ENCODE measurements at places on chromosomes 1 and 21.

DNA sequence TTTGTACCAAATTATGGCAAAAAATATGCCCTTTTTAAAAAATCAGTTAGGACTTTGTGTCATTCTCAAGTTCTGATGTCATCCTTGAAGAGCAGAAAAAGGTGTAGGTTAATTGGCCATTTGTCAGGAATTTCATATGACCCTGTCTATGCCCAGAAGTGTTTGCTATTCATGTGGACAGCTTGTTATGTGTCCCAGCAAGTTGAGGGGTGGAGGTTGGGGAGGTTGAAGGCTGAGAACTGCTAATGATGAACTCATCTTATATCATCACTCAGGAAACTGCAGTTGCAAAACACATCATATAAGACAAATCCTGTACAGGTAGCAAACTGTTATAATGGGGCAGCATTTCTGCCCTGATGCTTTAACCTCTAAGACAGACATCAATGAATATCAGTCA is 106.5 kb downstream of the PHTF1 start:
- no peak overlapping the region for H3K4me3 ChIP-seq
- H3K27ac ChIP-seq, result no peak overlapping the region
- H3K27me3 ChIP-seq, result no peaks in the 10 kb centered on the region
- H3K36me3 ChIP-seq, result no peaks in the 10 kb centered on the region

DNA sequence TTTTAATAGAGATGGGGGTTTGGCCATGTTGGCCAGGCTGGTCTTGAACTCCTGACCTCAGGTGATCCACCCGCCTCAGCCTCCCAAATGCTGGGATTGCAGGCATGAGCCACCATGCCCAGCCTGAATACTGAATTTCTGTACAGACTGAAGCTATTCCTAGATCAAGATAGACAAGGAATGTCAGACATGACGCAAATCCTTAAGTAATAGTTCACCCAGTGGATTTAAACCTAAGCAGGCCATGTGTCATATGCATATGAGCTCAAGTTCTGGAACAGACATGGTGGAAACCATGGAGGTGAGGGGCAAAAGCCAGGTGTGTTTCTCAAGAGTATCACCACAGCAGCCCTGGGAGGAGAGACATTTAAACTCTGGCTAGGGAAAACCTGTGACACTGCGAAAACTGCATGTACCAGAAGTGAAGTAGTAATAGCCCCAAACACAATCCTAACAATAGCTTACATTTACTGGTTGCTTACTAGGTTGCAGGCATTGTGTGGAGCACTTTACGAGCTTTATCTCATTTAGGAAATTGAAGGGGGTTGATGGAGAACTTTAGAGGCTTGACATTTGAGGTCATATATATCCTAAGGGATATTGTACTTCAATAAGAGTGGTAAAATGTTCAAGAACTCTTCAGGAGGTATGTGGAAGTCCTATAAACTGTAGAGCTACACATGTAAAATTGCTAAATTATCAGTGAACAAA is 31.7 kb upstream of the MAN1A2 start:
- DNase-seq, result no peak
- no peaks in the 10 kb centered on the region for H3K36me3 ChIP-seq
- H3K4me1 ChIP-seq, result peaks cover 3% of the 10 kb centered on the region
- no peak overlapping the region for H3K4me3 ChIP-seq
- H3K27ac ChIP-seq, result no peak overlapping the region
- H3K27me3 ChIP-seq, result peaks cover 12% of the 10 kb centered on the region

DNA sequence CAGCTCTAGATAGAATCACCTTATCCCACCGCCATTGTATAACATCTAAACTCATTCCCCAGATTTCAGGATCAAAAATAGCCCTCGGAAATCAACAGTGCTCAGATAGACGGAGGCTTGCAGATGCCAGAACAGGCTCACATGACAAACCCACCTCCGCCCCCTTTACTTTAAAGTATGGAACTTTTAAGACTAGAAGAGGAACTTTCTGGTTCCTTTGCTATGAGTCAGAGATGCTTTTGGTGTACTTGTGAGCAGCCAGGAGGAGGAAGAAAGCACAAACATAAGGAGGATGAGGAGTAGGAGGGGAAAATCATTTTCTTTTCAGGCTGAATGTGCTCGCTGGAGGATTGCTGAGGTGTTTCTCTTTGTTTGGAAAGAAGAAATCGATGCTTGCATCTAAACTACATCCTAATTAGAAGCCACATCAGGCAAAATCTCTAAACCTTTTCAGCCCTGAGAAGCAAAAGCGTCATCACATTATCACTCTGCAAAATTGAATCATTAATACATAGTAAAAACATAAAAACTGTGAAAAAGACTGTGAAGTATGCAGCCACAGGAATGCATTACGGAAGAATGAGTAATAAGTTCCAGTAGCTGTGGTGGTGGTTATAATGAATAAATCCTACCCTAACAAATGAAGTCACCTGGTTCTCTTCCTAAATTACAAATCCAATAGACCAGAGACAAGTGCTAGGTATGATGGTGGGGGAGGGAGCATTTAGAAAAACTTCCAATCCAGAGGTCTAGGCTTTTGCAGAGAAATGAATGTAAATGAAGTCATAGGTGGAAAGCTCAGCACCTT is 251.3 kb downstream of the KCNH1 start:
- peaks cover 8% of the 10 kb centered on the region for H3K27me3 ChIP-seq
- no peak overlapping the region for H3K27ac ChIP-seq
- H3K4me3 ChIP-seq, result no peak overlapping the region
- H3K36me3 ChIP-seq, result no peaks in the 10 kb centered on the region

DNA sequence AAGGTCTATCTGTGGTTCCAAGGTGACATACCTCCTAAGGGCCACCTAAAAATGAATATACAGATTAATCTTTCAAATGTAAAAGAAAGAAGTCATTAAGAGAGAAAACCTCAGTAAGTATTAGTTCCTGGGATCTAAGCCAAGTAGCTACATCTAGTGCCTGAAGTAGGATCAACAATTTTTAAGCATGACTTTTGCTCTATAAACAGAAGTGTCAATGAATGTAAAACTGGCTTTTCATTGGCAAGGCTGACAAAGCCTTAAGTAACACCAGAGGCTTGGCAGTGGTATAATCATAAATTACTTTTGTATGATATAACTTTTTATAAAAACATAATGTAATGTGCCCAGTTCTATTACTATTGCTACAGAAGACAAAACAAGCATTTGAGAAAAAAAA is 12.2 kb upstream of the ACADM start:
- H3K27ac ChIP-seq, result no peak overlapping the region
- H3K27me3 ChIP-seq, result peaks cover 44% of the 10 kb centered on the region
- no peaks in the 10 kb centered on the region for H3K36me3 ChIP-seq
- H3K4me3 ChIP-seq, result no peak overlapping the region

GRCh38 chr1:38444770-38445442 is 398.3 kb upstream of the POU3F1 start:
- no peaks in the 10 kb centered on the region for H3K4me1 ChIP-seq
- H3K36me3 ChIP-seq, result peaks cover 5% of the 10 kb centered on the region
- no peak overlapping the region for H3K27ac ChIP-seq
- DNase-seq, result no peak

- H3K36me3 ChIP-seq, result peaks cover 60% of the 10 kb centered on the region
- H3K4me3 ChIP-seq, result peak overlapping the region; percentile 21
- H3K4me1 ChIP-seq, result peaks cover 42% of the 10 kb centered on the region
These were observed 11.5 kb downstream of the MCOLN2 start for GRCh38 chr1:84985365-84985764.

GRCh38 chr1:198298640-198299039 is 141.8 kb downstream of the NEK7 start:
- H3K36me3 ChIP-seq, result peaks cover 29% of the 10 kb centered on the region
- H3K4me3 ChIP-seq, result no peak overlapping the region
- no peak for DNase-seq
- H3K27ac ChIP-seq, result no peak overlapping the region

DNA sequence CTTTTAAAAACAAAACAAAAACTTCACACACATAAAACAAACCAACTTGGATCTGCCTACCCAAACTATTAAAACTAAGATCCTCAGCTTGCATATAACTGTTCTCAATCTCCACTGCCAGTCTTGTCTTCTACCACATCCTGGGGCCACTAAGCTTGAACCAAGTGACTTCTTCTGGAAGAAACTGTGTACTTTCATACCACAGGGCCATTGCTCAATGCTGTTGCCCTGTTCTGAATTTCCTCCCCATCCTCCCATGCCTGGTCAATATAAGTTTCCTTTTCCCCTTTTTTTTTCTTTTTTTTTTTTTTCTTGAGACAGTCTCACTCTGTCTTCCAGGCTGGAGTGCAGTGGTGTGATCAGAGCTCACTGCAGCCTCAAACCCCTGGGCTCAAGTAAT is 109.9 kb downstream of the KIAA0319L start:
- H3K4me3 ChIP-seq, result no peak overlapping the region
- no peaks in the 10 kb centered on the region for H3K27me3 ChIP-seq
- H3K4me1 ChIP-seq, result peaks cover 5% of the 10 kb centered on the region
- DNase-seq, result no peak
- no peak overlapping the region for H3K27ac ChIP-seq

DNA sequence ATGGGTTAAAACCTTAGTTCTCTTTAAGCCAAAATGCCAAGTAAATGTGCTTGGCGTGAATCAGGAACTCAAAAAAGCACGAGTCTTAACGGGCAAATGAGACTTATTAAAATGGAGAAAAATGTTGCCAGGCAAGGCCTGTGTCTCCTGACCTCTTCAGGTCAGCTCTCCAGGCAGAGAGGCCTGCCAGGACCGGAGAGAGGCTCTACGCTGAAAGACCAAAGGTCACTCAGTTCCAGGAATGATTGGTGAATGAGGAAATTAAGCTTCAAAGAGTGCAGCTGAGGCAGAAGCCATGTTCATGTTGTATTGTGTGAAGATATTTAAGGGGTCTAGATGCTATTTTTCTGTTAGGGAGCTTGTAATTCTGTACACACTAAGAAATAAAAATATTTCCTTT is 66.6 kb downstream of the SPAG17 start:
- H3K4me3 ChIP-seq, result no peak overlapping the region
- no peak overlapping the region for H3K27ac ChIP-seq
- DNase-seq, result no peak
- H3K4me1 ChIP-seq, result no peaks in the 10 kb centered on the region
- H3K27me3 ChIP-seq, result no peaks in the 10 kb centered on the region

DNA sequence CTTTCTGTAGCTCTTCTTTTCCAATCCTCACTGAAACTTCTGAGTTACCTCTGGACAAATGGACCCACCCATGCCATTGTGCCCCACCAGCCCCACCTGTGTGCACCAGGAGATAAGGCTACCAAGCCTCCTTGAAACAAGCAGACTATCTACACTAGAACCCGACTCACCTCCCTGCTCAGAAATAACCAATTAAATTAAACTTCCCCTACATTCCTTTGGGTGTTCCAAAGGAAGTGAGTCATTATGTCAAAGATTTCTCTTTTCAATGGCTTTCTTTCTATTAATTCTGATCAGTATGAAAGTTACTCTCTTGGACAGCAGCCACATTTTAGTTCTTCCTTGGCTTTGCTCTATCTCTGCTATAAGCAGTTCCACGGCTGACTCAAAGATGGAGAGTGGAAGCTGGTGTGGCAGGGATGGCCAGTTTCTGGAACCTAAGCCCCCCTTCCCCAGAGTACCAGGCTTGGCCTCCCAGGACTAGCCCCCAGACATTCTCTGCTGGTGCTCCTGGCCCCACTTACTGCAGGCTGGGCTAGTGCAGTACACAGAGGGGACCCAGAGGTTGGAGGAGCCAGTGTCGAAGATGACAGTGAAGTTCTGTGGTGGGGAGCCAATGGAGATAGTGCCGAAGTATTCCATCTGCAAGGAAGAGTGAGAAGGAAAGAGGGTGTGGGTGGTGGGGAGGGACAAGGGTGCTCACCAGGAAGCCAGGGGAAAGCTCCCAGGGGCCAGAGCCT is 1.9 kb downstream of the CTSE start:
- DNase-seq, result no peak
- H3K4me1 ChIP-seq, result peaks cover 17% of the 10 kb centered on the region
- H3K27ac ChIP-seq, result peak overlapping the region; percentile 26
- peaks cover 3% of the 10 kb centered on the region for H3K27me3 ChIP-seq

DNA sequence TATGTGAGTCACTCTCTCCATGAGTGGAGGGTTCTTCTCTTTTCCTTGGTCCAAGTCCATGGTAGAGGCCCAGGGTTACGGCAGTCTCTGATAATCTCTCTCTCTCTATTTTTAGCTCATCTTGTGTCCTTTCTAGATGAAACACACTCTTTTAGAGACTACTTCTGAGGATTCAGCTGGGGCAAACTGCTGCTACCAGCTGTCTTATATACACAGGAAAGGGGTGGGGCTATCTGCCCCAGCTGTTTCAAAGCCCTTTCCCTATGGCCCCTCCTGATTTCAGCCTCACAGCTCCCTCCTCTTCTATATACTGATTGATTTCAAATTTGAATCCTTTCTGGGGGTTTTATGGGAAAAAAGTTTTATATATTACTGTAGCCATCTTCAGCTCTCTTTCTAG is 324.8 kb downstream of the RWDD3 start:
- no peak overlapping the region for H3K4me3 ChIP-seq
- no peaks in the 10 kb centered on the region for H3K27me3 ChIP-seq
- H3K4me1 ChIP-seq, result no peaks in the 10 kb centered on the region
- H3K36me3 ChIP-seq, result no peaks in the 10 kb centered on the region
- no peak for DNase-seq

GRCh38 chr1:195580988-195581387 is 1027.3 kb downstream of the KCNT2 start:
- no peak overlapping the region for H3K27ac ChIP-seq
- no peaks in the 10 kb centered on the region for H3K36me3 ChIP-seq
- no peak for DNase-seq

- peaks cover 36% of the 10 kb centered on the region for H3K27me3 ChIP-seq
- peaks cover 6% of the 10 kb centered on the region for H3K4me1 ChIP-seq
- H3K36me3 ChIP-seq, result no peaks in the 10 kb centered on the region
These were observed 3.2 kb downstream of the EDN2 start for GRCh38 chr1:41481109-41481775.

DNA sequence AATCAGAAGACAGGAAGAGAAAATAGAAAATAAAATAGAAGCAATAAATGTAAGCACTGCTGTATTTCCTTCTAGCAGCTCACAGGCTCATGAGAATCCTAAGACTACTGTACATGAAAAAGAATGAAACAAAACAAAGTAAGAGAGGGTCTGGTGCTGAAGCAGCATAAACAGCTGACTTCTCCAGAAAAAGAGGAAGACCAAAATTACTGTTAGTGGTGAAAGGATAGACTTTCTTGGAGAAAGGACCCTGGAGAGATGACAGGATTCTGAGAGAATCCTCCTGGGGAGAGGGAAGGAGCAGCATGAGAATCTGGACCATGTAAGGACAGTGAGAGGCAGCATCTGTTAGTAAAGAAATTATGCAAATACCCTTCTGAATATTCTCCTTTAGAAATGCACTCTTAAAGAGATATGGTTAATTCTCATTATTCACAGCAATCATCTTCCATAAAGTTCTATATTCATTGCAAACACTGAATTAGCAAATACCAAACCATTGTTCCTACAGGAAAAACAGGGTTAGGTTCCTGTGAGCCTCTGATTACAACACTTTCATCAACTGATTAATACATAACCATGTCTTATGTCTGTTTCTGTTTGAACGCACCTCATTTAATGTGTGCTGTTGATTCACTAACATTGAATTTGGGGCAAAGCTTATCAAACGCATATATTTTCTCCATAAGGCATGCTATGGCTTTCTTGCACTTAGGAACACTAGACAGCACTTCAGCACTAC is 17.0 kb downstream of the SLC25A24 start:
- peaks cover 12% of the 10 kb centered on the region for H3K4me1 ChIP-seq
- H3K4me3 ChIP-seq, result no peak overlapping the region
- H3K36me3 ChIP-seq, result peaks cover 42% of the 10 kb centered on the region
- no peak for DNase-seq
- H3K27ac ChIP-seq, result peak overlapping the region; percentile 9
